Fibroblast of lung (primary cell): ENCODE measurements at places on chromosomes 7 and 10. TPM values are rescaled to one million over a fixed set of nuclear protein-coding genes. Genes with fewer than 3 reads are reported as not detected.

The CALML5 gene
- not detected in 2 replicates for total RNA-seq

The CASP7 gene
- 23.1 and 28.9 TPM in 2 replicates for total RNA-seq

The OPN4 gene
- not detected in 2 replicates for total RNA-seq

DNA sequence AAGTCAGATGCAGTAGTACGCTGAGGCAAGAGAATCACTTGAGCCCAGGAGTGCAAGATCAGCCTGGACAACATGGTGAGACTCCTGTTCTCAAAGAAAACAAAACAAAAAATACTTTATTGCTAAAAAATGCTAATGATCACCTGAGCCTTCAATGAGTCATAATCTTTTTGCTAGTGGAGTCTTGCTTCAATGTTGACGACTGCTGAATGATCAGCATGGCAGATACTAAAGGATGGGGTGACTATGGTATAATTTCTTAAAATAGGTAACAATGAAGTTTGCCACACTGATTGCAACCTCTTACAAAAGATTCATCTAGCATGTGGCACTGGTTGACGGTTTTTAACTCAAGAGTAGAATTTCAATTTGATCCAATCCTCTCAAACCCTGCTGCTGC lies 22.3 kb downstream of the NANOS1 start:
- peaks cover 21% of the 10 kb centered on the region for H3K36me3 ChIP-seq
- DNase-seq: no peak
- no peak overlapping the region for H3K27ac ChIP-seq
- no peaks in the 10 kb centered on the region for H3K27me3 ChIP-seq
- H3K4me3 ChIP-seq: no peak overlapping the region
